ENCODE measurements at places on chromosomes 5 and 9.

DNA sequence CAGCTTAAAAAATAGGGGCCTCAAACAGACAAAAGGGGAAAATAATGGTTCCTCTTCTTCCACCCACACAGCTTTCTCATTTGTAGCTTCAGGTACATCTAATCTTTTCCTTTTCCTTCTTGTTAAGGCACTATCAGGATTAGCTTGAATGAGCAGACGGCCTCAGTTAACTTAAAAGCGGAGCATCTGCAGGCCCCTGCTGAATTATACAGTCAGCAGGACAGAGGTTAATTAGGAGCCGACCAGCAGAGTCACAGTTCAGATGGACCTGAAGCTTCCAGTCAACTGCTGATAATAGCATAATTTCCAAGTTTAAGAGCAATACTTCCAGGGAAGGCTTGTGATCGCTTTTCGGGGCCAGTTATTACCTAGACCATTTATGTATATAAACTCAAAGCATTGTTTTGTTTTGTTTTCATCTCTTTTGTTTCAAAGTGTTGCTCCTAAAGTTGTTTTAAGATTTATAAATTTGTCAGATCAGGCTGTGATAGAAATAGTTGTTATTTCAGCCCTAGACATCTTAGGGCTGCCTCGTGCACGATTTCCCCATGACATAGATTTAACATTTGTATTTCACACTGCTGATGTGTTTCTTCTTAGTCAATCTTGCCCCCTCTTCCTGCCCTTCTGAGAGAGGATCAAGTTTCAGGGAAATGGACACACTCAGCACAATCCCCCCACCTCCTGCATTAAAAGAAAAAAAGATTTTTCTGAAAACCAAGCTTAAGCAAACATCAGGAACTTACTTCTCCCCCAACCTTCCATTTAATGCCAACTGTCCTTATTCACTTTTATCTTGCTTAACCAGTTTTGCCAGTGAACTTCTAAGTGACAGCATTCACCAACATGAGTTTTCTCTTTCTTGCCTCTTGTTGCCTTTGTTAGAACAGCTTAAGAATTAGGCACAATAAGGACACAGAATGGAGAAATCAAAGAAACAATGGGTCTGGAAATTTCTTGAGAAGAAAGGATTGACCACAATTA lies 449.8 kb downstream of the ARHGEF28 start:
- DNase-seq = peak; percentile 62

GRCh38 chr5:69492923-69493395 lies 369 bp downstream of the OCLN start:
- peak; percentile 44 for DNase-seq

DNA sequence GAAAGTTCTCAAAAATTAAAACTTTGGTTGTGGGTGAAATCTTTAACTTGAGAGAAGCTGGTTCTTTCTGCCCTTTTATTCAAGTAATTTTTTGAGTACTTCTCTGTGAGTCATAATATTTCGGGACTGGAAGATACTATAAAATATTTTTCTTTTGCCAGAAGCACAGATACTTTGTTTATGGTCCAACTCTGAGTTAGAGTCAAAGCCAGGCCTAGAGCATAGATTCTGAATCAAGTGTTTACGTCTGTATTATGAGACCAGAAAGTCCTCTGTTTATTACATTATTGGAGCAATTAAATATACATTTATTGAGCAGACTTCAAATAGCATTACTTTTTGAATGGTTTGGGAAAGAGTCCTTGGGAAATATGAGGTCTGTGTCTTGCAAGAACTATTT lies 187.9 kb downstream of the FER start:
- DNase-seq = no peak

GRCh38 chr9:110700953-110701352 lies 32.4 kb downstream of the MUSK start:
- DNase-seq = no peak

- DNase-seq = no peak
These were observed 44.5 kb upstream of the PRSS3 start for GRCh38 chr9:33750839-33751339.

GRCh38 chr9:68697851-68698250 lies 7.2 kb upstream of the PIP5K1B start:
- no peak for DNase-seq

DNA sequence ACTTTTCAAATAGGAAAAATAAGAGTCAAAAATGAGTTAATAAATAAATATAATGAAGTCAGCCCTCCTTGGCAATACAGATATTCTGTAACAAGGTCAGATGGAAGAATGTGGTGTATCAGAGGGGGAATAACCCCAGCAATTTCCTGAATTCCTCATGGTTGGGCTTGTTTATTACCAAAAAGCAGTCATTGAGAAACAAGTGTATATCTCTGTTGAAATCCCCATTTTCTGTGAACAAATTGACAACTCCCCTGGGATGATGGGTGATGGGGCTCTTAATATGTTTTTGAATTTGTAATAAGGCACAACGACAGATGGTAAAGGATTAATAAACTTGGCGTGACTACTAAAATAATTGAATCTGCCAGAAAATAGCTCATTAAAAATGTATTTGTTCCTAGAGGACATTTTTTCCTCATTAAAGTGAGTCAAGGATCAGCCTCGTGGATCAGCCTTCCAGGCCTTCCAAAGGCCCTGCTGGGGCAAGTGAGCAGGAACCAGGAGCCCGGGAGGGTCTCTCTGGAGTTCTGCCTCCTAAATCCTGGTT lies 34.2 kb downstream of the THBS4 start:
- DNase-seq = no peak

- DNase-seq = no peak
These were observed 92.9 kb upstream of the NEK6 start for GRCh38 chr9:124164811-124165210.

DNA sequence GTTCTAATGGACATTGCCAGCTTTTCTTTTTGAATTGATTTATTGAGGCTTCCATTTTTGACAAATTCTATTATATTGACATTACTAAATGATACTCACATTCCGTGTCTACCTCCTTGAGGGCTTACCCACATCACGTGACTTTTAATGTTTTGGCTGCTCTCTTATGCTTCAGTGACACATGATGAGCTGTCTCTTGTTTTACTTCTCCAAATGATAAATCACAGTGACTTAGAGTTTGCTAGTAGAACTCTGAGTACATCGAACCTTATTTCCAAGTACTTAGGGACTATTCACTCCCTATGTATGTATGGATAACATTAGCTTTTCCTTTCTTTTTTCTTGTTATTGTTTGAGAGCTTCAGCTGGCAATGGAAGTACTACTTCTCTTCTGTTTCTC lies 169.8 kb upstream of the KCNN2 start:
- DNase-seq = no peak

GRCh38 chr9:107733523-107733894 lies 243.9 kb upstream of the KLF4 start:
- DNase-seq = no peak

- DNase-seq = no peak
These were observed 35.1 kb upstream of the CCDC152 start for GRCh38 chr5:42721484-42721883.

DNA sequence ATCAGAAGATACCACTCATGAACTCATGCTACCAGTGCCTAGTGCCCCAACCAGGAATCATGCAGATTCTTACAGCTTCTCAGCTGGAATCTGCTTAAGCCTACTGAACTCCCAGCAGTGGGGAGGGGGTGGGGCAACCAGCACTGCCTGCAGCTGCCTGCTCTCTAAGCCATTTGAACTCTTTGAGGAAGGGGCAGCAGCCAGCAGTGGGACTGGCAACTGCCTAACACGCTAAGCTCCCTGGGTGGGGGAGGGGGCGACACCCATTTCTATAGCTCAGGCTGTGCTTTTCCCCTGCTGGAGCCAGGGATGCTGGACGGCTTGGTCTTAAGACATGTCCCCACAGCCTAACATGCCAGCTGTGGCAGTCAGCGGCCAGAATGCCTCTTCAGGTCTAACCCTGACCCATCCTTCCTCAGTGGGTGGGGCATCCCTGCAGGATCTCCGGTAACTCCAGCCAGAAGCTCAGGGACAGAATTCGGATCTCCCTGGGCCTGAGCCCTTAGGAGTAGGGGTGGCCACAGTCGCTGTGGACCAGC lies 889.7 kb downstream of the CDH9 start:
- no peak for DNase-seq

DNA sequence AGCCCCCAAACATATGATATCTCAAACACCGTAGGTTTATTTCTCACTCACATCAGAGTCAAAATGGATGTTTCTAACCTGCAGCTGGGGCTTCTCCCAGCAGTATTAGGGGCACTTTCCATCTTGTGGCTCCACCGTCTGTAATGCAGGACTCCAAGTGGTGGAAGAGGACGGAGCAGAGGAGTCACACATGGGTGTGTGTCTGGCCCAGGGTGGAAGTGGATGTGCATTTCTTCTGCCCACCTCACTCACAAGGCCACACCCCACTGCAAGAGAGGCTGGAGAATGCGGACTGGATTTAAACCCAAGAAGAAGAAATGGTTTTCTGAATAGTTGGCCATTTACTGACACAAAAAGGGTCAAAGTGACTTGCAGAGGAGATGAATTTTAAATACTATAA lies 13.9 kb downstream of the IL7R start:
- DNase-seq = no peak

GRCh38 chr5:116303340-116303739 lies 218.5 kb downstream of the COMMD10 start:
- DNase-seq = no peak

- peak; percentile 48 for DNase-seq
These were observed at the start of gene TEX48 for GRCh38 chr9:114681594-114682332. TEX48 (minus strand) TSS chr9:114682192; CDS start chr9:114671723, 10,469 bp downstream.

DNA sequence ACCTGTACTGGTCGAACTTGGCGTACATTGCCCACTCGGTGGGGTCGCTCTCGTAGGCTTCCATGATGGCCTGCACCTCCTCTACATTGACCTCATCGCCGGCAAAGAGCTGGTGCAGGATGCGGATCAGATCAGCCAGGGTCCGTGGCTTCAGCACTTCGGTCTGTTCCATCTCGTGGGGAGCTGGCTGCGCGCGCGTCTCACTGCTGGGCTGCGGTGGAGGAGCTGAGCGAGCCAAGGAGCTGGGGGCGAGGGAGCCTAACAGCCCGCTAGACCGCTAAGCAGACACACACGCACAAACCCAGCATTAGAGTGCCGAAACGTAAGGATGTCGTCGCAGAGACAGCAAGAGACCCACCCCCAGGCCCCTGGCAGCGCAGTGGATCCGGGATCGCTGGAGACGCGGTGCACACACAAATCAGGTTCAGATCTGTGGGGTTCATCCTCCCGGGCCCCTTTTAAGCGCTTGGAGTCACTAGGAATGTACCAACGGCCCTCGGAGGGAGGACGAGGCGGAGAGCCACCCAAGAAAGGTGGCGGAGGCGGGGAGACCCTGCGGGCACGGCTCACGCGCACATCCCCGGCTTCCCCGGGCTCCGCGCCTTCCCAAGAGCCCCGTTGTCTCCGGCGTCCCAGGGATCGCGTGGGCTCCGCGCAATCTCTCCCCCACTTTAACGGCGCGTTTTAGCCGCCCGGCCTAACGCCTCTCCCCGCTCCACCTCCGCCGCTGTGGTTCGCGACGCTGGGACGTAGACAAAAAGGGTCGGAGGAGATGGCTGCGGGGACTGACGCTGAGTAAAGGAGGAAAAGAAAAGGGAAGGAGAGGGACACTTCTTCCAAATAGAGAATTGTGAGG lies at the start of gene CDO1:
Gene CDO1, minus strand, starts transcription at position 434 of the 856 bp plus-strand sequence. Its CDS starts 262 bp downstream, at position 172.
- peak; percentile 92 for DNase-seq

GRCh38 chr9:33813712-33814641 lies 3.0 kb upstream of the UBE2R2 start:
- peak; percentile 69 for DNase-seq

- no peak for DNase-seq
These were observed 3.4 kb downstream of the HAND1 start for GRCh38 chr5:154474396-154475334.

DNA sequence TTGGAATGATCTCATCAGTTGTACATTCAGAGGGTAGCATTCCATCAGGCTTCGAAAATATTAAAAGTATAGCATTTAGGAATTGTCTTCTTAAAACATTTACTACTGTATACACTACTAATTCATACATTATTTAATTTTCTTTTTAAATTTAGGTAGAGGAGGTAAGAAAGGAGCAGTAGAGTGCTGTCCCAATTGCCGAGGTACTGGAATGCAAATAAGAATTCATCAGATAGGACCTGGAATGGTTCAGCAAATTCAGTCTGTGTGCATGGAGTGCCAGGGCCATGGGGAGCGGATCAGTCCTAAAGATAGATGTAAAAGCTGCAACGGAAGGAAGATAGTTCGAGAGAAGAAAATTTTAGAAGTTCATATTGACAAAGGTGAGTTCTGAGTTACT lies 5.2 kb downstream of the DNAJA1 start:
- no peak for DNase-seq

DNA sequence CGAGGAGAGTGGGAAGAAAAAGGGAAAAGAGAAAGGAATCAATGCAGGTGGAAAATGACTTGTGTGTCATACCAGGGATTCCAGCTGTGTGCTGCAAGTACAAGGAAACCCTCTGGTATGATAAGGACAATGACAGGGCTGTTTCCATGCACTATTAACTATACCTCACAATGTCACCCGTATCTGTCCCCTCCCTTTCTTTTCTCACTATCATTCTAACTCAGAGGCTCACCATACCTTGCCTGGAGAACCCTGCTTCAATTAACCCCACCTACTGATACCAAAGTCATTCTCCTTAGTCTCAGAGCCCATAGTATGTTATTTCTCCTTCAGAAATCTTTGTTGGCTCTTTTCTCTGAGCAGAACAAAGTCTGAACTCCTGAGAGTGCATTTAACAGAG lies 236.2 kb upstream of the NREP start:
- no peak for DNase-seq

DNA sequence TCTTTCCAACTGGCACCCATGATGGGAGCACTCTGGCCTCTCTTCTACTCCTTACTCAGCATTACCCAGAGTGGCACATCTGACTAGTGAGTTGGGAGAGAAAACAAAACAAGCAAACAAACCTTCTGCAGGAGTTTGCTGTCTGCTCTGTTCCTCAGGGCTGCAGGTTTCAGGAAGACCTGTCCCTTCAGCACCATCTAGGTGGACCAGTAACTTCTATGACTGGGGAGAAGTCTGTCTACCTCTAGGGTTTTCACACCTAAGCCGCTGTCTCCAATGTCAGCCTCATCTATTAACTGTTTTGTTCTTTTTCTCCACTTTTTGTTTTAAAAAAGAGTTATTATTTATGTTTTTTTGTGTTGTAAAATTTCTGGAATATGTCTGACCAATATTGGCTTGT lies 58.7 kb downstream of the RAB3C start:
- no peak for DNase-seq

- DNase-seq = no peak
These were observed 114.1 kb downstream of the JAKMIP2 start for GRCh38 chr5:147668385-147668784.

- DNase-seq = no peak
These were observed 245.0 kb downstream of the PSAT1 start for GRCh38 chr9:78541868-78542443.

GRCh38 chr5:10478436-10478835 lies 36.8 kb downstream of the ROPN1L start:
- DNase-seq = no peak

- DNase-seq = peak; percentile 9
These were observed 207.6 kb downstream of the CETN3 start for GRCh38 chr5:90201923-90202322.

GRCh38 chr5:153896701-153897100 lies 142.0 kb downstream of the FAM114A2 start:
- DNase-seq = peak; percentile 25

GRCh38 chr9:109316207-109316640 lies 4.6 kb downstream of the EPB41L4B start:
- DNase-seq = no peak

GRCh38 chr9:91067306-91067860 lies 265.8 kb downstream of the SYK start:
- DNase-seq = no peak

GRCh38 chr5:33306758-33307157 lies 134.0 kb upstream of the TARS1 start:
- peak; percentile 24 for DNase-seq

GRCh38 chr5:68239487-68239886 lies 23.9 kb downstream of the PIK3R1 start:
- DNase-seq = peak; percentile 49
